ENCODE measurements at places on chromosomes 3 and 15.
A peak's percentile ranks its signal among the peaks of the same experiment; 100 is the strongest.

- no peak for DNase-seq
These were observed 509.2 kb upstream of the GRM7 start for GRCh38 chr3:6351752-6352151.

- DNase-seq = peak; percentile 19
These were observed 74.8 kb downstream of the AQP9 start for GRCh38 chr15:58212909-58213526.

- DNase-seq = no peak
These were observed 55.3 kb upstream of the SLC6A6 start for GRCh38 chr3:14347110-14347509.

- no peak for DNase-seq
These were observed 391.9 kb downstream of the OCA2 start for GRCh38 chr15:27707257-27707656.

DNA sequence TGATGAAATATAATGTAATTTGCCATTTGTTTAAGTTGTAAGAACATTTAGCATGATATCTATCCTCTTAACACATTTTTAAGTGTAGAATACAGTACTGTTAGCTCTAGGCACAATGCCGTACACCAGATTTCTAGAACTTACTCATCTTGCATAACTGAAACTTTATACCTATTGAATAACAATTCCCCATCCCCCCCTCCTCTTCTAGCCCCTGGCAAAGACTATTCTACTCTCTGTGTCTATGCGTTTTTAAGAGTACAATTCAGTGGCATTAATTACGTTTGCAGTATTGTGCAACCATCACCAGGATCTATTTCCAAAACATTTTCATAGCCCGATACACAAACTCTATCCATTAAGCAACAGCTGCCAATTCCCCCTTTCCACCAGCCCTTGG, 261.7 kb downstream of the PLOD2 start:
- DNase-seq = no peak

DNA sequence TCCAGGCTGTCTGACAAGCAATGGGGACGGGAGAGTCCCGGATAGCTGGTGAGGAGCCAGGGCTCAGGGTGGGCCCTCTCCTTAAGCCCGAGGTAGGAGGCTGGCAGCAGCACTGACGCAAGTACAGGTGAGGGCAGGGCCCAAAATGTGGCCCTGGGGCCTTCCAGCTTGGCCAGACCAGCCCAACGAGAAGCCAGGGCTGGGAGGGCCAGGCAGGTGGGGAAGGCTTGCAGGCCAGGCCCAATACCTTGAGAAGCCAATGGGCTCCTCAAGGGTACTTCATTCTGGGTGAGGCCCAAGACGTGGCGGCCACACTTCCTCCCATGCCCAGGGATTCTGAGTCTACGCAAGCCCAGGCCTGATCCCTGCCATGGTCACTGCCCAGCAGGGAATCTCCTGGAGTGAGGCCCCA, 37.2 kb downstream of the AMOTL2 start:
- no peak for DNase-seq

- DNase-seq = no peak
These were observed 37.0 kb downstream of the CORO2B start for GRCh38 chr15:68615811-68616210.

DNA sequence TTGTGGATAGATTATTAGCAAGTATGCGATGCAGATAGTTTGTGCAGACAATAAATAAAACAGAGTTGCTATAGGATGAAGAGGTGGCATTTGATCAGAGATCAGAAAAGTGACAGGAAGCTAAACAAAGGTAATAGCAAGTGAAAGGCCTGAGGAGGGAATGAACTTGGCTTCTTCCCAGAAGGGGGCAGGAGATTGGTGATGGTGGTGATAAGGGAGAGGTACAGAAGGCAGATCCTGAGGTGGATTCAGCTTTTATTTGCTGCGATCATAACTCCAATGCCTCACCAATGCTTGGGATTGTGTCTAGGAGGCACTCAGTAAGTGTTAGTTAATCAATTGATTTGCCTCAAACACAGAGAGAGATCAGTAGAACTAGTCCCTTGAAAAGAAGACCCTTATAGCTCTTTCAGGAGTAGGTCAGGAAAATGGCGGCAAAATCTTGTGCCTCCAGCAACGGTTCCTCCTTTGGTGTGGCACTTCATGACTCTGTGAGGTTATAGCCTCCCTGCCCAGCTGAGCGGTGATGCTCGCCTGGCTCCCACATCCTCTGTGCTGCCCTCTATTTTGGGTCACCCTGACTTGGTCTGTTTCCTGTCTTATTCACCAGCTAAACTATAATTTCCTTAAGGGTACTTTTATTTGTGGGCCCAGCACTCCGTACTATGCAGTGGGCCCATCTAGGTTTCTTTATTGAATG, 37.5 kb downstream of the TGFBR2 start:
- no peak for DNase-seq

DNA sequence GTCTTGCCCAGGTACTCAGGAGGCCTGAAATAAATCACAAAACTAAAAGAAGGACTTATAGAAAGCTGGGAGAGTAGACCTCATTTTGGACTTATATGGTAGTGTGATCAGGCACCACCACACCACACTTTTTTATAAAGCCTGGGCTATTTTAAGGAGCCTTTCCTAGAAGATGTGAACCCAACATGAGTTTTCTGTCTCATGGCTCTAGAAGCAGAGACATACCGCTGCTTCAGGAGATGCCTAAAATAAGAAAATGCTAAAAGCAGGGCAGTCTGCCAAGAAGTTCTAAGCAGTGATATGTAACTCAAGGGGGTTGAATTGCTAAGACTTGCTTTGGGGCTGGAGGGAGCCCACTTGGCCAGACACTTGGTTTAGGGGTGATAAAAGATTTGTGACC, 49.6 kb downstream of the SUMF1 start:
- DNase-seq = no peak

GRCh38 chr15:63626955-63627354, 29.8 kb downstream of the FBXL22 start:
- DNase-seq = no peak

DNA sequence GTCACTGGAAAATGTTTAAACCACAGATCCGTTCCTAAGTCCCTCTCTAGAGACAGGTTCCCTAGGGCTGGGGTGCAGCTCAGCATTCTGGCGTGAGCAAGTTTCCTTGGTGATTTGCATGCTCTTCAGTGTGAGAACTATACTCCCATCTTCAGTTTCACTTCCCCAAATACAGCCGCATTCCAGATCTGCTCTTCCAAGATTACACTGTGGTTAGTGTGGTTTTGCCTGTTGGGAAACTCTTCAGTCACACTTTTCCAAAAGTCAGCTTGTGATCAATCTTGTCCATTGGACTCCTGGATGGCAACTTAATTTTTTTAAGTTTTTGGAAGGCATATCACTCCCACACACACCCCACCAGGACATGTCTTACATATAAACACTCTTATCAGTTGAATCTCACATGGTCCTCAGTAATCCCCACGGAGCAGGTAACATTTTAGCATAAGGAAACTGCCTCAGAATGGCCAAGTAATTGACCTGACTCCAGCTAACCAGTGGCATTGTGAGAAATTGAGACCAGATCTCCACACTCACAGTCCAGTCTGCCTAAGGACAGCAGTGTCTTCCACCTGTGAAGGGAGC, 33.5 kb upstream of the PTPN23 start:
- no peak for DNase-seq

GRCh38 chr3:129463716-129464115, 23.7 kb downstream of the IFT122 start:
- no peak for DNase-seq

DNA sequence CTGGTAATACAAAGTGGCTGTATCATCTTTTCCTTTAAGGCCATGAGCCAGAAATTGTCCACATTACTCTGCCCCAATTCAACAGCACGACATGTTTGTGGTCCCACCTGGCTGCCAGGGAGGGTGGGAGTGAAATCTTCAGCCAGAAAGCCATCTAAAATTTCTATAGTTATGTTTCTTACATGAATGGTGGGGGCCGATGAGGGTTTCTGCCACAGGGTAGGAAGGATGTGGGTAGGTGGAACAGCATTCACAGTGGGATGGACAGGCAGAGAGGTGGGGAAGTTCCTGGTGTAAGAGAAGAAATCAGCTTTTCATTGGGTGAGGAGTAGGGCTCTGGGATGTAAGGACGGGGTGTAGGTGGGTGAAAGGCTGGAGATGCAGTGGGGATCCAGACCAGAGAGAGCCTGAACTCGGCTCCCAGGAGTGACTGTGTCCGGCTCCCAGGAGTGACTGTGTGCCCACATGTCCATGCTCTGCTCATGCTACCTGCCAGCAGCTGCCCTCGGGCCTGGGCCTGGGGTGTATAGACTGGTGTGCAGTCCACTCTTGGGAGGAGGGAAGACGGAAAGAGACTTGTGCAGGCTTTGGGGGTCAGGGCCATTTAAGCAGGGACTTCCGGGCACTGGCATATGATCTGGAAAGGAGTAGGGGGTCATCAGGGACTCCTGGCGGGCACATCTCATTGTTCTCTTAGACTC, 3.8 kb upstream of the FBLN2 start:
- no peak for DNase-seq

- no peak for DNase-seq
These were observed 2.2 kb downstream of the MINAR1 start for GRCh38 chr15:79434361-79434760.

DNA sequence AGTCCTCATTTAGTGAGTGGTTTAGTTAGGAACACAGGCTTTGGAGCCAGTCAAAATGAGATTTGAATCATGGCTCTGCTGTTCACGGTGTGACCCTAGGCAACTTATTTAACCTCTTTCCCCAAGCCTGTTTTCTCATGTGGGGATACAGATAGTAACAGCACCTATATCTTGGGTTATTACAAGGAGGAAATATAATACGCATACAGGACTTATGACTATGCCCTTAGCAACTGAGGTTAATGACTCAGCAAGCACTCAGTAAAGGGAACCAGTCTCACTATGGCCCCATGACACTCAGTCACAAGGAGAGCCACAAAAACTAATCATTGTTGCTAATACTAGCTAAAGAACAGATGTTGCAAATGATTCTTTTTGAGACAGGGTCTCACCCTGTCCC, 45.9 kb downstream of the SUMF1 start:
- DNase-seq = no peak

GRCh38 chr3:195916991-195917390, 8.6 kb upstream of the TNK2 start:
- DNase-seq = no peak

- DNase-seq = peak; percentile 72
These were observed 53.5 kb downstream of the AMOTL2 start for GRCh38 chr3:134320749-134321148.

DNA sequence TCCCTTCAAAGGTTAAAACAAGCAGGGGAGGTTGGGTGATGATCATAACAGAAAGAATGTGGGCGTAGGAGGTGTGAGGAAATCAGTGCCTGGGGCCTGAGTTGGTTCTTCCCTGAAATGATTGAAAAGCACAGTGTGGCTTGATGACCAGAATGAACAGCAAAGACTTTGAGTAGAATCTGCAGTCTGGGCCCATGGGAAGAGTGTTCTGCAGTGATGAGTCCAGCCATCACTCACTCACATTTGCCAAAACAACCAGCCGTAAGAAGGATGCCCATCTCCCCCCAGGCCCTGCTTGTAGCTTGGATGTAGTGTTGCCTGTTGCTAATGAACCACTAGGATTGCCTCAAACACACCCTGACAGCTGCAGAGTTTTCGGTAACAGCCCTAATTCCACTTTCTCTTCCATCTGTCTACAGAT, 67.9 kb downstream of the VGLL3 start:
- peak; percentile 46 for DNase-seq

DNA sequence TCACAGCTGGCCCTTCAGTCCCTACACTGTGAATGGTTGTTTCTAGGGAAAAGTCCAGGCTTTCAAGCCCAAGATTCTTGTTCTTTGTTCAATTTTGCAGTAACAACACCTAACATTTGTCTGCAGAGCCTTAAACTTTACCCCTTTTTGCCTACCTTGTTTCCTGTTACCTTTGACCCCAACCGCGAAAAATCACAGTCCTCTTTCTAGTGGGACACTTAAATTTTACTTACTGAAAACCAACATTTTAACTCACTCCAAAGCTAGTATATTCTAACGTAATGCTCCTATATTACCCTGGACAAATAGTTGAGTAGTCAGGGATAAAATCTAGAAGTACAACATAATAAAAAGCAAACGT, 649 bp upstream of the PIK3CB start:
- no peak for DNase-seq

DNA sequence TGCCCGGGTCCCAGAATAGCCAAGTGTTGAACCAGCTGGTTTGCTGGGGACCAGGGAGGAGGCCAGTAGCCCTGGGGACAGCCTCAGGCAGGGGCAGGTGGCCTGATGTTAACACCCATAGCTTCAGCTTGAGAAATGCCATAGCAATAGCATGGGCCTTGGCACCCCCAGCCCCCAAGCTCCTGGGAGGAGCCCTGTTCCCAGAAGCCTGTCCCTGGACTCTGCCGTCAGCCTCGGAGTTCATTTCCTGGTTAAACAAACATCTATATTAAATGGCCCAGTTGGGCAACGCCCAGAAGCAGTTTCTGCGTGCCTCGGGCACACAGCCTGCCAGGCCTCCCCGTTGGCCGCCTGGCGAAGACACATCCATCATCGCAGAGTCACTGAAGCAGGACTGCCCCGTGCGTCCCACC, 58.2 kb downstream of the FGD5 start:
- no peak for DNase-seq

DNA sequence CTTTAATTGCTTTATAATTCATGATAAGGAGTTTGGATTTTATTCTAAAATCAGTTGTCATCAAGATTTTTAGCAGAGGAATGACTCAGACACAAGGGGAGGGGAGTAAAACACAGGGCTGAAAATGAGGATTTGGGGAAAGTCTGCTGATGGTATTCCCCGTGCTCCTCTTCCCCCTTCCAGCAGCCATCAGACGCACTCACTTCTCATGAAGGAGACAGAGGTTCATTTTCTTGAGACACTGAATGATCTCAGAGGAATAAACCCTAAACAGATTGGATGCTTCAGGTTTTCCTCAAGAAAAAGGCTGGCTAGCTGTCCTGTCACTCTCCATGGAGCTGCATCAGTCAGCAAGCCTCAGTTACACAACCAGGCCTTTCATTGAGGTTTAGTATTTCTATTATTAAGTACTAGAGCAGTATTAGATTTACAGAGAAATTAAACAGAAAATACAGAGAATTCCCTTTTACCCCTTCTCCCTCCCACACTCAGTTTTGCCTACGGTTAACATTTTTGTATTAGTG, 166.4 kb downstream of the C3orf70 start:
- DNase-seq = no peak

DNA sequence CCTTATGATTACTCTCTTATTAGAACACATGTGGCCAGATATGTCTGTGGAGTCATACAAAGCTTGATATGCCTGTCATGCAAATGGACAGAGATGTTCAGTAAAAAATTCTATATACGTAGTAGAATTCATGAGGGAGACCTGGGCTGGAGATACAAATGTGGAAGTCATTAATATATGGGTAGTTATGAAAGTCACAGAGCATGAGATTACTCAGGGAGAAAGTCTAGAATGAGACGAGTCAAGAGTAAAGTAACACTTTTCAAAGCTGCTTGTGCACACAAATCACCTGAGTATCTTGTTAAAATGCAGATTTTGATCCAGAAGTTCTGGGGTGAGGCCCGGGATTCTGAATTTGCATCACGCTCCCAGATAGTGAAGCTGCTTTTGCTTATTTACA, 28.4 kb downstream of the OXSM start:
- DNase-seq = no peak

GRCh38 chr3:196604548-196604947, 34.9 kb upstream of the NRROS start:
- no peak for DNase-seq
